Activated CD8-positive, alpha-beta memory T cell treated with anti-CD3 and anti-CD28 coated beads for 1 hour (primary cell): ENCODE measurements at places on chromosomes 3 and 15.

GRCh38 chr3:154274348-154274747, 49.9 kb downstream of the DHX36 start:
- DNase-seq: no peak

GRCh38 chr3:107676469-107677309, 153.9 kb downstream of the BBX start:
- no peak for DNase-seq

DNA sequence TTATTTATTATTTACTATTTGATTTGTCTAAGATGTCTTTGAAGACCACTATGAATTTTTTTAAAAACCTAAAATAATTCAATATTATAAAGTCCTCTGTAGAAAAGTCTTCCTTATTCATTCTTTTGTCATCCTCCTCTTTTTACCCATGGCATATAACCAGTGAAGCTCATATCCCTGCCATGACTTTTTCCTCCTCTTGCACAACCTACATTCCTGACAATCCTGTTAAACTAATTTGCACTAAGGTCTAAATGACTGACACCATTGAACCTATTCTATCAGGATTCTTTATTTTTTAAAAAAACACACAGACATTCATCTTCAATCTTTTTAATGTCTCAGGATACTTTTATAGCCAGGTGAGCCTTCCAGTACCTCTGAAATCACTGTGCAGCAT, 159.9 kb upstream of the SLC2A2 start:
- no peak for DNase-seq

GRCh38 chr3:64645243-64645642, 42.6 kb downstream of the ADAMTS9 start:
- no peak for DNase-seq

DNA sequence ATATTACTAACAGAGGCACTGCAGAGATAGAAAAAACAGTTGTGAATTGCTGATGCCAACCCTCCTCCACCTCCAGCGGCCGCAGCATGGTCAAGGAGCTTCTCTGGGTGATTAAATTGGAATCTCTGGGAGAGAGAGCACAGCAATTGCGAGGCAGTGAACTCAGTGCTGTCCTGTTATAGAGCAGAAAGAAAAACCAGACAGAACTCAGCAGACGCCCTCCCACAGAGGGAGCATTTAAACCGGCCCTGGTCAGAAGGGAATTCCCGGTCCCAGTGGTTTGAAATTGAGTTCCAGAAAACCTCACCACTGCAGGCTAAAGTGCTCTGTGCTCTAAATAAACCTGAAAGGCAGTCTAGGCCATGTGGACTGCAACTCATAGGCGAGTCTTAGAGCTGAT, 175.4 kb downstream of the SQOR start:
- DNase-seq: no peak
